ENCODE measurements at places on chromosomes 4 and X.
A peak's percentile ranks its signal among the peaks of the same experiment; 100 is the strongest.

- DNase-seq, result no peak
These were observed 24.2 kb downstream of the ERVMER34-1 start for GRCh38 chr4:52726826-52727580.

GRCh38 chr4:150583287-150584110 is 1.5 kb downstream of the MAB21L2 start:
- peak; percentile 13 for DNase-seq

DNA sequence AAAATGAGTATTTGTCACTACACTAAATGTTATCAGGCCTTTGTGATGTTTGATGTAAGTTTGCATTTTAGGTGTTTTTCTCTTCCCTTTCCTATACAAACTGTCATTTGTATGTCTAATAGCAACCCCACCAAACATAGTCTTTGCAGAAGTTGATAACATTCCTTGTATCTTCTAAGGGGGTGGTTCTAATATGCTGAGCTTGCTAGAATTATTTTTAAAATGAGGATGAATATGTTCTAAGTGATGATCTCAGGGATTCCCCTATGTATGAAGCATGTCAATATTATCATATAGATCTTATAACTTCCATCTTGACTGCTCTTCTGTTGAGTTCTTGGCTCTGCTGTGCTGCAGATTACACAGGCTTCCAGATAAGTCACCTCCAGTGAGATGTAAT is 3.1 kb downstream of the CHM start:
- DNase-seq, result no peak

DNA sequence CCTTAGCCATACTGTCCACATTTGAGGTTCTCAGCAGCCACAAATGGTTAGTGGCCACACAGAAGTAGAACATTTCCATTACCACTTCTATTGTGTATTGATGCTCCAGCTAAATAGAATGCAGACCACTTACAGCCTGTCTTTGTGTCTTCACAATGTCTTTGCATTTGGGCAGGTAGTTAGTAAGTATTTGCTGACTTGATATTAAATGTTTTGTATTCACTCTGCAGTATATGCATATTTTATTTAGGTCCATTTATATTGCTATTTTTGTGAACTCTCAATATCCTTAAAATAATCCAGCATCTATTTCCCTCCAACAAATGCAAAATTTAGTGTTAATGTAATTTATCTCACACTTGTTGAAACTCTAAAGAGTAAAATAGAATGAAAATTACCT is 26.6 kb downstream of the ANAPC4 start:
- DNase-seq, result no peak

DNA sequence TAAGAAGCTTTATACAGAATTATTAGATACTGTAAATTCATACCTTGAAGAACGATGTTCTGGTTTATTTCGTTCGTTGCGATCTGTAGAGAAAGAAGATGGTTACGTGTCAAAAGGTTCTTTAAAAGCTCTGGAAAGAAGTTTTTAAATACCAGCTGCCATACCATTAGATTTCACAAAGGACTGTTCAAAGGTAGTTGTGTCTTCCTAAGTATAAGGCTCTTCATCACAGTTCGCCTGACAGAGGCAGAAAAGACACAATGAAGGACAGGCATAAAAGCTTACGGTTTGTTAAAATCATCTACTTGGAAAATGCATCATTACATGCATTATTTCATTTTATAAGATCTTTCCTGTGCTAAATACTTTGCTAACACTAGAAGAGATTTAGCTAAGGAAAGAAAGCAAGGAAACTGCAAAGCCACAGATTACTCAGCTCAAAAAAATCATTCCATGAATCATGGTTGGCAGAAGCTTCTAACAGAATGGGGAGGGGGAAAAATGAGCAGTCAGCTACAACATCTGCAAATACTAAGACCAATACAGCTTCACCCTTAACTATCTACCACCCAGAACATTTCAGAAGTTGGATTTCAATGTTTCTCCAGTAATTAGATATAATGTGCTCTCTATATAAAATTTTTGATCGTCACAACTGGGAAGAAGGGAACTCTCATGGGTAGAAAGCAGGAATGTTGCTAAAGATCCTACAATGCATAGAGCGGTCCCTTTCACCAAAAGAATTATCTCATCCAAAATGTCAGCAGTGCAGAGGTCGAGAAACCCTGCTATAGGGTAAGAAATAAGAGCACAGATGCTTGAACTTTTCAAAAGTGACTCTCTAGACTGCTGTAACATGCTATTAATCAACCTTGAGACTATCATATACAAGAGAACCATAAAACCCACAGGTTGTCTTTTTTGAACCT is 50.7 kb upstream of the PRSS48 start:
- DNase-seq, result peak; percentile 87

GRCh38 chr4:126495163-126495752 is 1137.5 kb upstream of the INTU start:
- DNase-seq, result no peak

- no peak for DNase-seq
These were observed 39.3 kb downstream of the ATP2B3 start for GRCh38 chrX:153556767-153557166.

DNA sequence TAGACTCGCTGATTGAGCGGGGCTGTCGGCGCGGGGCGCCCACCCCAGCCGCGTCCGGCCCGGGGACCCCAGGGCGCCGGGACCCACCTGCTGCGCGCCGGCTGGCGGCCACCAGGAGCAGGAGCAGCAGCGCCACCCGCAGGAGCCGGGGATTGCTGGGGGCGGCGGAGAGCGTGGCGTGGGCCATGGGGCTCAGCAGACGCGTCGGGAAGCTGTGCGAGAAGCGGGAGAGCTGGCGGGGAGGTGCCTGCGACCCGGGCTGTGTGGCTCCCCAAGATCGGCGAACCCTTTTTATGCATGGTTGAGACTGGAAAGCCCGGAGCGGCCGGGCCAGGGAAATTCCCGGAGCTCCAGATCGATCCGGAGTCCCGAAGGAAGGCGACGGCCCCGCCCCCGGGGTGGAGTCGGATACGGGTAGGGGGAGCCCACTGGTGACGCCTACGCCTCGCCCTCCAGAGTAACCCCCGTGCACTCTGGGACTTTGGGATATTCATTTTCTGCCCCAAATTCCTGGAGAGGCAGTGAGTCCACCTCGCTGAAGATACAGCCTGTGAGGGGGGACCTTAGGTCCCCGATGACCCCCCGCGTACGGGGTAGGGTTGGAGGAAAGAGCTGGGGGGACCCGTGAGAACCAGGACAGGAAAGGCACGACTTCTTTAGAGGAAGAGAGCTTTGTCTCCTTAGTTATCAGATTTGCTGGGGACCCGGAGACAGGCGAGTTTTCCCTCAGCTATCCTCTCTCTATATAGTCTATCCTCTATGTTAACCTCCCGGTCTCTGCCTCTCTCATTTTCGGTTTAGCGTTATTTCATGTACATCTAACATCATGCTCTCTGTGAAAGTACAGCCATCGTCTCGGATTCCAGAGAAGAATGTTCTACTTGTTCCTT is at the start of gene CXCL3:
Gene CXCL3, minus strand, starts transcription at position 265 of the 890 bp plus-strand sequence. Its CDS starts 78 bp downstream, at position 187.
- DNase-seq, result peak; percentile 66

DNA sequence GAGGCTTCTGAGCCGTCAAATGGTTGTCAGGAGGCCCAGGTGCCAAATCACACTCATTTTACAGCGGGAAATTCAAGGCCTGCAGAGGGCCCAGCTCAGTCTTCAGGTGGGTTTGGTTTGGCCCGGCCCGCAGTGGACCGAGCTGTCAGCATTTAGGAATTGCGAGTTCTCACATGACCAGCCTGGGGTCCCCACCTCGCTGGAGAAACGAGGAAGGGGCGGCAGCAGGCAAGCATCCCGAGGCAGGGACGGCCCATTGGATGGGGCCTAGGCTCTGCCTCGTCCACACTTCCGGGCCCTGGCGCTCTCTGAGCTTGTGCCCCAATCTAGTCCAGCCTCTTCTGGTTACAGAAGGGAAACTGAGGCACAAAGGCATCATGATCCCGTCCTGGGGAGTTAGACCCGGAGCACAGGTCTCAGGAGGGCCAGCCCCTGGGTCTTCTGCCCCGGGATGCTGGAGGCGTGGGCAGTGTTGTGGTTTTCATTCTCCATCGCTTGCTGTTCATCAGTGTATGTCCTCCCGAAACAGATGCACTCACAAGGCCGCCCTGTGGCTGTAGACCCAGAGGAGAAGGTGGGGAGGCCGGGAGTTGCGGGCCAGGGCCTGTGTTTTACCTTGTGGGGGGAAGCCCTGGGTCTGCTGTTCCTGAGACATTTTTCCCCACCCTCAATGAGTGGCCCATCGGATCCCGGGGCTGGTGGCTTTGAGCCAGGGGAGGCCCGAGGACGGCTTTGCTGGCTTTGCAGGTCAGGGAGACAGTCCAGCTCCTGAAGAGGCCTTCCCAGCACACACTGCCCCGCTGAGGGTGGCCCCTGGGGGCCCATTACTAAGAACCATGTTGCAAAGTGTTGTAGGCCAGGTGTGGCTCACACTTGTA is 8.9 kb downstream of the PSAPL1 start:
- DNase-seq, result no peak

DNA sequence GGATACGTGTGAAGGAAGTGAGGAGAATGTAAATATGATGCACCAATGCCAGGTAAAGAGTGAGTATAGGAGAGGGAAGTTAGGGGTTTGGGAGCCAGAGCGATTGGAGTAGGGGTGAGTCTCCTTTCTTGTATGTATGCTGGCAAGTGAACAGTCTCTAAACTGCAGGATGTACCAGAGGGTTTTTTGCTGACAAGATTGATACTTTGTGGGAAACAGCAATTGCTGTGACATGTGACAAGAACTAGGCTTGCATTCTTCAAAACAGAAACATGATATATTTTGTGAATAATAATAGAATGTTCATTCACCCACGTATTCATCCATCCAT is 706 bp downstream of the CHIC1 start:
- peak; percentile 9 for DNase-seq

DNA sequence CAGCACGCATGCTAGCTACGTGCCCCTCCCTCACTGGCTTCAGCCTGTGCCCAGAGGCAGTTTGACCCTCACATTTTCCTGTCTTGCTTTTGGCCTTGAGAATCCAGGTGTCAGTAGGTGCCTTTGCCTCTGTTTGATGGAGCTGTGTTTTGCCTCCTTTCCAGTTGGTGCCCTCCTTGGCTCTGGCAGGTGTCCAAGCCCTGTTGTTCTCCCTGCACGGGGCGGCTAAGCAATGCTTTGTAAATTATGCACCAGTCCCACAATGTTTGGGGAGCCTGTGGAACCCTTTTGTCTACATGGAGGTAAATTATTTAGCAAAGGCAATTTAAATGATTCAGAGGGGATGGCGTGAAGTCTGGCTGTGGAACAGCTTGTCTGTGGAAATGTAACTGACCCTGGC is 202.9 kb upstream of the BOD1L1 start:
- DNase-seq, result no peak

DNA sequence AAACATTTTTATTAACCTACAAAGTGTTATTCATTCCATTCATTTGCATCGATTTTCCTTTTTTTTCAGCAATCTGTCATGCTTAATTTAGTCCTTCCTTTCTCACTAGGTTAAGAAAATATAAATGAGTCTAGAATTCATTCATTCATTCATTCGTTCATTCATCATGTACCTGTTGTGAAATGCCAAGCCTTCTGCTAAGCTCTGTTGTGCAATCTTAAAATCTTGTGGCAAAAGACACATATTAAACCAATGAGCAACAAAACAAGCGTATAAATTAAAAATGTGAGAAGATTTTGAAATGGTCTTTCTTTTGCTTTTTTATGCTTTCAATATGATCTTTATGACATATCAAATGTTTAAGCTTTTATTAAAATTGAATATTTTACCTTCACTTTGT is 88.6 kb upstream of the MAD2L1 start:
- DNase-seq, result no peak

DNA sequence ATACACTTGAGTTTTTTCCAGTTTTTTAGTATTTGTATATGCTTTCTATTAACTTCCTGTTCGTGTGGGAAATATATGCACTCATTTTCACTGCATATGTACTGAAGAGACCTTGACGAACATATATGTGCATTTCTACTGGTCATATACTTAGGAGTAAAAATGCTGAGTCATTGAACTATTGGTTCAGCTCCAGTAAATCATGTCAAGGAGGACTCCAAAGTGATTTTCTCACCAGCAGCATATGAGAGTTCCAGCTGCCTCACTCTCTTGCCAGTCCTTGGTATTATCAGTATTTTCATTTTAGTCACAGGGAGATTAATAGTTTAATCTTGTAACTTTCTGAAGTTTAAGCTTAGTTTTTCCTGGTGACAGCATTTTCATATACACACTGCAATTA is 2750.2 kb downstream of the ARAP2 start:
- DNase-seq, result no peak

DNA sequence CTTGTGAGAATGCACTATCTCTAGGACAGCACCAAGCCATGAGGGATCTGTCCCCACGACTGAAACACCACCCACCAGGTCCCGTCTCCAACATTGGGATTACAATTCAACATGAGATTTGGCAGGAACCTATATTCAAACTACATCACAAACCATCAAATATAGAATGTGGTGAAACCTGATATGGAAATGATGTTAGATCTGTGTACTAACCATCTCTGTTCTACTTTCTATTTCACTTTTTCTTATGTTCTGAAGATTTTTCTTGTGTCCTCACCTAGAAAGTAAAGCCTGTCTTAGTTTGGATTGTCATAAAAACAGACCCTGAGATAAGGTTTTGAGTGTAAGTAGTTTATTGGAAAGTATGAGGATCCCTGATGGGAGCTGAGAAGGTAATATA is 37.8 kb upstream of the TACR3 start:
- DNase-seq, result no peak

DNA sequence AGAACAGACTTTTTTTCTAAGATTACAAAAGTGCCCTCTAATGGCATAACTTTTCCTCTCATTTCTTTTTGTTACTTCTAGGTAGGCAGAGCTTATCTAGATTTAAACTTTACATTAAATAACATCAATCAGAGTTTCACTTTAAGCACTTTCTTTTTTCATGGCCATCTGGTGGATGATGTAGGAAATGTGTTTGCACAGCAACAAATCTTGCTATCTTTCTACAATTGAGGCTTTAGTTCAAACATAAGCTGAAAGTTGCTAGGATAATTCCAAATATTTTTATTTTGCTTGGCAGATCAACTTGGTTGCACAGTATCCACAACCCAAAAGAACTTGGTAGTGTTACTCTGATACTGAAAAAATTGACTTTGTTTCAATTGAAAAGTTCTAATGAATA is 22.0 kb downstream of the NDNF start:
- peak; percentile 1 for DNase-seq

DNA sequence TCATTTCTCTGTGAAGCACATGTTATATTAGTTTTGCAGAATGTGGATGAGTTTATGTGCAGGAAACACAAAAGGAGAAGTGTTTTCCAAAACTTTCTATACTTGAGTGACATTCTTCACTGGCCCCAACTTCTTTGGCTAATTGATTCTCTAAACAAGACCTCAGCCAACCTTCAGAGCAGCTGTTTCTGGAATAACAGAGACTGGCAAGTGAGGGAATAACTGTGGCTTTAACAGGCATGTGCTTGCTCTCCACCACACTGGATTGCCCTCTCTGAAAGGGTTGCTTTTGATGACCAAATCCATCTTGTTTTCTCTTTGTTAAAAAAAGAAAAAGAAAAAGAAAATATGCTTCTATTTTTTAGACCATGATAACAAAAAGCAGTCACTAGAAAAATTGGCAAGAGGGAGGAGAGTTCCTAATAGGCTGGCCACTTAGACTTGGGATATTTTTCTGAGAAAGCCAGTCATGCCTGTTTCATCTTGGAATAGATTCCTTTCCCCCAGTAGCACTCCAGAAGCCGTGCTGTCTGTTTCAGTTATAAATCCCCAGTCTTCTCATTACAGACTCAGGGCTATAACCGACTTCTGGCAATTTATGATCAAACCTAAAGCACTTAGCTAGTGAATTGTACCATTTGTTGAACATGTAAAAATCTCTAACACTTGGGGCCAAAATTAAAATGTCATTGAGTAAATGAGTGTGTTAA is 295.0 kb upstream of the NR3C2 start:
- DNase-seq, result no peak

- DNase-seq, result peak; percentile 75
These were observed 61.6 kb upstream of the NAP1L5 start for GRCh38 chr4:88759039-88759894.

GRCh38 chrX:8043546-8043945 is 116.3 kb upstream of the PNPLA4 start:
- DNase-seq, result no peak

Data from EH (cell line).